ENCODE measurements at places on chromosomes 1 and 21. TPM values are rescaled to one million over a fixed set of nuclear protein-coding genes. Genes with fewer than 3 reads are reported as not detected.

The SPATA45 gene
- 0.51 TPM for total RNA-seq

GRCh38 chr1:37474697-37475379, 458 bp downstream of the ZC3H12A start:
- H3K36me3 ChIP-seq, result peaks cover 9% of the 10 kb centered on the region
- no peaks in the 10 kb centered on the region for H3K27me3 ChIP-seq
- peak; percentile 42 for DNase-seq
- peak overlapping the region; percentile 92 for H3K27ac ChIP-seq
- H3K4me1 ChIP-seq, result peaks cover 52% of the 10 kb centered on the region

DNA sequence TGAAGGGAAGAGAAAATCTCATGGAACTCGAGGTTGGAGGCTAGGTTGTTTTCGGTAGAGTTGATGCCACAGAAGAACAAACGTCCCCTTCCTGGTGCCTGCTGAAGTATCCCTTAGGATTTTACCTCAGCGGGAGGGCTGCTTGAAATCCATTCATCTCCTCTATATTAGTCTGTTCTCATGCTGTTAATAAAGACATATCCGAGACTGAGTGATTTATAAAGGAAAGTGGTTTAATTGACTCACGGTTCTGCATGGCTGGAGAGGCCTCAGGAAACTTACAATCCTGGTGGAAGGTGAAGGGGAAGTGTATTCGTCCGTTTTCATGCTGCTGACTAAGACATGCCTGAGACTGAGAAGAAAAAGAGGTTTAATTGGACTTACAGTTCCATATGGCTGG, 413.5 kb downstream of the NPHP4 start:
- DNase-seq, result no peak
- H3K36me3 ChIP-seq, result no peaks in the 10 kb centered on the region

- no peaks in the 10 kb centered on the region for H3K36me3 ChIP-seq
- DNase-seq, result no peak
- H3K4me1 ChIP-seq, result no peaks in the 10 kb centered on the region
Measured at GRCh38 chr1:116558140-116558549, 12.7 kb downstream of the CD58 start.

DNA sequence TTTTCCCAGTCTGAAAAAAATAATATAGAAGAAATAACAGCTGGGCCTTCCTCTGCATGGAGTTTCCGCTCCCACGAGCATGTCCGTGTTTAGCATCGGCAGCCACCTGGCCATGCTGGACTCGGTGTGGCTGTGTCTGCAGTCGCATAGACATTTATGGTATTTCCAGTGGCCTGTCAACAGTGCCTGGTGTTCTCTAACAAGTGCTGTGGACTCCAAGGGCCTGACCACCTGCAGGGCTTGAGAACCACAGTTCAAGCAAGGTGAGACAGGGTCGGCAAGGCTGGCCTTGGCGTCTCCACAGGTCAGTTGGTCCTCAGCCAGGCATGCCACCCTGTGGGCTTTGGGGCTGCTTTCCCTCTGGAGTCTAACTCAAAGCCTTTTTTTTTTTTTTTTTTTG, 124.8 kb downstream of the PGBD5 start:
- no peak overlapping the region for H3K27ac ChIP-seq
- H3K36me3 ChIP-seq, result no peaks in the 10 kb centered on the region
- no peaks in the 10 kb centered on the region for H3K27me3 ChIP-seq
- no peak for DNase-seq

DNA sequence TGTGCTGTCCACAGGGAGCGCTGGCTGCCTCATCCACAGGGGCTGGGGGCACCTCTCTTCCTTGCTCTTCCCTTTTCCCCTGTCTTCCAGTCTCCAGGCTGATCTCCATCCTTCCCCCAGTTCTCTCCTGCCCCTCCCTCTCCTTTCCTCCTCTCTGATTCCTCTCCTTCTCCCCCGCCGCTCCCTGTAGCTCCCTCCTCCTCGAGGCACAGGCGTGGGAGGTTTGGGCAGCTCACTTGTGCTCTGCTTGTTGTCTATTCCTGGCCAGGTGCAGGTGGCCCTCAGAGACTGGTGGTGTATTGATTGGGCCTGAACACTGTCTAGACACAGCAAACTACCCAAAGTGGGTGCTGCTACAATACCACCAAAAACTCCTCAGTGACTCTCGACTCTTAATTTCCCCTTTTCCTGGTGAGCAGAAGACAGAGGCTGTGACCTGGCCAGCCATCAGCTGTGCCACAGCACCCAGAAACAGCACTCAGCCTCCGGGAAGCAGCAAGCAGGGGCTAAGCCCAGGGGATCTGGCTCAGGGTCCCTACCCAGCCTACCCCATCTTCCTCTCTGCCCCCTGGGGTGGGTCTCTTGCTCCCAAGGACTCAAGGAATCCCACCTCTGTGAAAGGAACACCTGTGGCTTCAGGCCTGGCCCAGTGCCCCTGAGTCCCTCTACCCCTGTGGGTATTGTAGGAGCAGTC, 93.3 kb downstream of the DDX20 start:
- no peak overlapping the region for H3K4me3 ChIP-seq
- no peaks in the 10 kb centered on the region for H3K4me1 ChIP-seq
- DNase-seq, result no peak
- H3K36me3 ChIP-seq, result no peaks in the 10 kb centered on the region
- peaks cover 6% of the 10 kb centered on the region for H3K27me3 ChIP-seq
- H3K27ac ChIP-seq, result no peak overlapping the region

DNA sequence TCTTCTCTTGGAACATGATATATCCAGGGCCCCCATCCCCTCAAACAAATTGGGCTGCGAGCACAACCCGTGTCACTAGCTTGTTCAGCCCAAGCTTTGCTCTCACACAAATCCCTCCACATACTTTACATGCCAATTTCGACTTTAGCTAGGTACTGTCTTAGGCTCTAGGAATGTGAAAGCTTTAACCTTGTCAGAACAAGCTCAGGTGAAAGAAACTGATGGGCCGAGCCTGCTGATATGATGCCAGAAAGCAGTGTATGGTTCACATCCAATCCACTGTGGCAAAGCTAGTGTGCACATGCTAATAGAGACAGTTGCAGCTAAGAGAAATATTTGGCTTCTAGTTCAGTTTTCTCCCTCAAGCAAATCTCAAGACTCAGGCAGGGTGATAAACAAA, 79.5 kb downstream of the TNFSF18 start:
- H3K36me3 ChIP-seq, result no peaks in the 10 kb centered on the region
- no peak overlapping the region for H3K27ac ChIP-seq
- H3K4me3 ChIP-seq, result no peak overlapping the region
- H3K4me1 ChIP-seq, result peaks cover 7% of the 10 kb centered on the region
- DNase-seq, result no peak

DNA sequence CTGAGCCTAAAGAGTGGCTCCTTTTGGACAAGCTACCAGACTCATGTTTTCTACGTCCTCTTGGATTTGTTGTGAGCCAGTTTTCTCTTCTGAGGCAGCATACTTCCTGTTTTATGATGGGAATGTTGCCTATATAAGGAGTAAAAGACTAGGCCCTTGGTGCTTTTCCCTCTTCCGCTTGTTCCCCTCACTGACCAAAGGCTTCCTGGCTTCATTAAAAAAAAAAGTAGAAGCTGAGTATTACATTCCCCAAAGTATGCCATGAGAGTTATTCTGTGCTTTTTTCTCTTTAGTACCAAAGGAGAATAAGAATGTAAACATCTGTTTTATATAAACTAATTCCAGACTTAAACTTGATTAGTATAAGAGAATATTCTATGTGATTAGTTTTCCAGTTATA, 6.5 kb upstream of the HMCN1 start:
- H3K36me3 ChIP-seq, result no peaks in the 10 kb centered on the region
- no peak for DNase-seq
- H3K27me3 ChIP-seq, result no peaks in the 10 kb centered on the region
- H3K27ac ChIP-seq, result no peak overlapping the region
- no peak overlapping the region for H3K4me3 ChIP-seq

DNA sequence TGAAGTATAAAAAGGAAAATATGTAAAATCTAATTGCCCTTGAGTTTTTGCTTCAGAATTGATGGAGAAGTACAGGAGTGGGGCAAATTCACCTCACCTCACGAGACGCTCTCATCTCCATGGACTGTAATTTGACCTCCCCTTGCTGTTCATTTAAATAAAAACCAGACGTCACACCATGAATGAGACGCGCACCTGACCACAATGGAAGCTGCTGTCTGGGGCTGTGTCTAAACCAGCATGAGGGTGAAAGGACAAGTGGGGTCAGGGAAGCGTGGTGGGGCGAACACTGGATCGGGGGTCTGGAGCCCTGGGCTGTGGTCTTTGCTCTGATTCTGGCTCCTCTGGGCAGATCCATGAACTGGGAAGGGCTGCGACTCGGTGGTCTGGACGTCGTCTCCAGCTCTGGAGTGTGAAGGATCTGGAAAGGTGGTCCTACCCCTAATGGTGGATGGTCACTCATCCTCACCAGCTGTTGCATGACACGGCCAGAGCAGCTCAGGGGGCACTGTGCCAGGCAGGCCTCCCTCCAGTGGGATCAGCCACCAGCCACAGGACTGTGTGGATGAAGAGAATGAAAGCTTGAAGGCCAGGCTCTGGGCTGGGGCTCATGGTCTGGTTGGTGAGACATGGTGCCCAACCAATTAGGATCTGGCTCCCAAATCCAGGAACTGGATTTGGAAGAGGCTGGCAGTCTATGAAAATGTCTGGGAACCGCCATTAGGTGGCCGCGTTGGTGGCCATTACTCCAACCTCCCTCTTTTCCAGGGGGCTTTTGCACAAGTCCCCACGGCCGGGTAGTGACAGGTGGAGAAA, 728.6 kb downstream of the PTPRU start:
- no peak for DNase-seq
- no peaks in the 10 kb centered on the region for H3K36me3 ChIP-seq
- H3K4me1 ChIP-seq, result no peaks in the 10 kb centered on the region
- no peak overlapping the region for H3K27ac ChIP-seq
- no peaks in the 10 kb centered on the region for H3K27me3 ChIP-seq

DNA sequence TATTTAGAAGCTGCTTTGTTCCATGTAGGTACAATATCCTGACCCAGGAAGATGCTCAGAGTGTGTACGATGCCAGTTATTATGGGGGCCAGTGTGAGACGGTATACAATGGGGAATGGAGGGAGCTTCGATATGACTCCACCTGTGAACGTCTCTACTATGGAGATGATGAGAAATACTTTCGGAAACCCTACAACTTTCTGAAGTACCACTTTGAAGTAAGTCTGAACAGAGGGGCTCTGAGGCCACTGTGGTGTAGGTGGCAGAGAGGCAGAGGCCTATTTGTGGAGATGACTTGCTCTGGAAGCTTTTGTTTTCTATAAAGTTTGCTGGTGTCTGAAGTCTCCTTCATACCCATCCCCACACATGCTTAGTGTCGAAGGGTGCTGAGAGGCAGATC, 26.8 kb downstream of the C8A start:
- no peaks in the 10 kb centered on the region for H3K27me3 ChIP-seq
- DNase-seq, result no peak
- H3K4me1 ChIP-seq, result no peaks in the 10 kb centered on the region
- no peaks in the 10 kb centered on the region for H3K36me3 ChIP-seq

DNA sequence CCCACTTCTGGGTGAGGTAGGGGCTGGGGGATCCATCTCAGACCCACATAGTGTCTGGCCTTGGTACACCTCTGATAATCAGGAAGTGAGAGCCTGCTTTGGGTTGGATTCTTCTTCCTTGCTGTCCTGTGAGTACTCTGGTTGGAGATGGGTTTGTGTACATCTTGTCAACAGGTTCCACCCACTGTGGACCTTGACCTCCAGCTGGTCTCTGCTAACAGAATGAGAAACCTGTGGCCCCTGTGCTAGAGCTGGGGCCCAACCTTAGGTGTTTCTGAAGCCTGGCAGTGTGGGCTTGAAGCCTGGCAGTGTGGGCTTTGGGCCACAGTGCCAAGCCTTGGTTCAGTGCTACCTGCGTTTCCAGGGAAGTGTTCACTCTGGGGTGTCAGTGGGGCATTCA, 2.6 kb downstream of the ZBTB48 start:
- no peaks in the 10 kb centered on the region for H3K27me3 ChIP-seq
- peaks cover 12% of the 10 kb centered on the region for H3K4me1 ChIP-seq
- H3K36me3 ChIP-seq, result peaks cover 2% of the 10 kb centered on the region
- no peak for DNase-seq
